ENCODE measurements at places on chromosomes 4 and X.
A peak's percentile ranks its signal among the peaks of the same experiment; 100 is the strongest.

- DNase-seq: peak; percentile 35
These were observed 223.8 kb upstream of the PSAPL1 start for GRCh38 chr4:7658341-7659204.

DNA sequence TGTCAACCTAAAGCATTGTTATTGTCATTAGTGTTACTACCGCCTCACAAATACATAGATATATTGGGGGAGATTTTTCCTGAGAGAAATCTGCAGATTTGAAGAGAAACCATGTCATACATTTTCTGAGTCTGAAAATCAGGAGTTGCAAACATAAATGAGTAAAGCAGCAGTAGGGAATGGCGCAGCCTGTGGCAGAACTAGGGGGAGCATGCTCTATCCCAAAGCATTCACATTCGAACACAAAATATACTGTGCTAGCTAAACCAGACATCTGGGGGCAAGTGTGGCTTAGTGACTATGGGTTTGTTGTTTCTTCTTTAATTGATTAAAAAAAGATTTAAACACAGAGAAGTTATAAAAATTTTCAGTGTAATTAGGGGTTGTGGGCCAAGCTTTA is 83.2 kb downstream of the CPE start:
- no peak for DNase-seq

GRCh38 chr4:187666034-187666433 is 329.5 kb upstream of the ZFP42 start:
- DNase-seq: no peak

DNA sequence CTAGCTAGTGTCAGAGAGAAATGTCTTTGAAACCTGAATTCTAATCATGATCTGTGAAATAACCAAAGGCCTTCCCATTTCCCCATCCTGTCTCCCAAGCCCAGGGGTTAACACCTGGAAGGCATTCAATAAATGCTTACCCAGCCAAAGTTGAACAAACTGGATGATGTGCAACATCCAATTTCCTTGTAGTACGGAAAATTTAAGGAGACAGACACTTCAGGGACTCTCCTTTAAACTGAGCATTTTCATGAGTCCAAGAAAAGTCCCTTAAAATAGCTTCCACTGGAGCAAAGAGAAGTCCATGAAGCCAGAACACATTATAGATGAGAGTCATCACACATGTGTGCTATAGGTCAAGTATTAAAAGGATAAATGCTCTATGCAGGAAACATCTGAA is 271.2 kb downstream of the RAB28 start:
- DNase-seq: no peak

GRCh38 chr4:73034896-73035295 is 34.6 kb downstream of the COX18 start:
- DNase-seq: no peak

GRCh38 chr4:86957215-86957614 is 22.4 kb downstream of the AFF1 start:
- DNase-seq: no peak

GRCh38 chr4:85829276-85830051 is 354.5 kb downstream of the ARHGAP24 start:
- no peak for DNase-seq

- DNase-seq: peak; percentile 61
These were observed 701 bp upstream of the BCOR start for GRCh38 chrX:40098264-40099054.

DNA sequence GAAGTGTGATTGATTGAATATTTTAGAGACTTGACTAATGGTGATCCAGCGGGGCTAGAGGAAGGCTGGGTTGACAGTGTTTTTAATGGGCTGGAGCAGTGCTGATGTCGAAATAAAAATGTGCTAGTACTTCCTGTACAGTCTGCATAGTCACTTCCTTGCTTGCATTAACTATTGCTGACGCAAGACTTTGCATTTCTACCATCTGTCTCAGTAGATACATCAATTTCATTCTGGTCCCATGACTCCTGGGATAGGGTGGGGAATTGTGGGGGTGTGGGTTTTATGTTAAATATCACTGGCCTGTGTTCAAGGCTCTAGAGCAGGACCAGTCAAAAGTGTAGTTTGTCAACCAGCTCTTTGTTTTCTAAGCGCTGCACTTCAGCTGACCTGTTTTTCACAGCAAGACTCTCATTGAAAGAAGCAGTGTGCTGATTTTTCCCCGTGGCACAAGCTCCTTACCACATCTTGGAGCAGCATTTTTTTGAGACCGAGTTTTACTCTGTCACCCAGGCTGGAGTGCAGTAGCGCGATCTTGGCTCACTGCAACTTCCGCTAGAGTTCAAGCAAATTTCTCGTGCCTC is 35.2 kb upstream of the PHEX start:
- no peak for DNase-seq

GRCh38 chr4:48944252-48944651 is 37.7 kb upstream of the OCIAD2 start:
- DNase-seq: no peak

DNA sequence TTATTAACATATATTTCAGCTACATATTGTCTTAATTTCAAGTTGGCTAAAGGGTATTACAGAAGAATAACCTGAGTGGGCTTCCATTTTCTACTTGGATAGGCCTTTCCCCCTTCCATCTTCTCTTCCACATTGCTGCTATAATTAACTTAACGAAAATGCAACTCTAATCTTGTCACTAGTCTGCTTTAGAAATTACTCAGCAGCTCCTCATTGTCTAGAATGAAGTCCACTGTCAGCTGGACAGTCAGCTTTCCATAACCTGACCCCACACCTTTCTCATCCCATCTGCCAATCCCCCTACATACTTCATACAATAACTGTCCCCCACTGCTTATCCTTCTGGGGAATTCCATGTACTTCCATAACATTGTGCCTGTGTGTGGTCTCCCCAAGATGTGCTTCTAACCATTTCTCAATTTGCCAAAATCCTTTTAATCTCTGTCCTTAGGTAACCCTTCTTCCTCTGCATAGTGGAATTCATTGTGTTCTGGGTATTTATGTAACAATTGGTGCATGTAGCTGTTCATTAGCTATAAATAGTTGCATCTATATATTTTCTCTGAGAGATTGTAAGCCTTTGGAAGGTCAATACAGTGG is 4.8 kb downstream of the MND1 start:
- DNase-seq: no peak

DNA sequence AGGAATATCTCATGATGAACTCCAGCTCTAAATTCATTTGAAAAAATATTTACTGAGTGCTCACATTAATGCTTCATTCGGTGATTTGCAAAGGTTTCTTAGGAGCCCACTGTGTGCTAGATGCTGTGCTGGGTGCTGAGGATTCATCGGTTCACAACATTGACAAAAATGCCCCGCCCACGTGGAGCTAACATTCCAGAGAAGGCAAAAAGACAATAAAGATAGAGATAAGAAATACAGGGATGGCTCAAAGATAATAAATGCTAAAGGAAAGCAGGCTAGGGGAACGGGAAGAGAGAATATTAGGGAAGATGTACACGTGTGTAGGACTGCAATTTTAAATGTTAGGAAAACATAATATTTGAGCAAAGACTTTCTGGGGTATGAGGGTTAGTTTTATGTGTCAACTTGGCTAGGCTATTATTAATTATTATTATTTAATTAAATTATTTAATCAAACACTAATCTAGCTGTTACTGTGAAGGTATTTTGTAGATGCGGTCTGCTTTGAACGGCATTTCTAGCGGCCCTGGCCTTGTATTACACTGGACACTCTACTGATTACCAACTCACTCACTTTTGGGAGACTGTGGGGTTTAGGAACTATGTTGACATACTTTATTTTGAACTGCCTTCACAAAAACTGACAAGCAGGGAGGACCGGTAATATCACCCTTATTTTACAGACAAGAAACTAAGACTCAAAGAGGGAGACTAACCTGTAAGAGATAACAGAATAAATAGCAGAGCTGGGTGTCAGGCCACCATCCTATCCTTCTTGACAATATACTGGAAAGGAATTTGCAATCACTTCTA is 61.9 kb upstream of the IRF2 start:
- DNase-seq: no peak

GRCh38 chr4:108170631-108171338 is 2.1 kb upstream of the LEF1 start:
- no peak for DNase-seq

- no peak for DNase-seq
These were observed 27.8 kb downstream of the TAF1 start for GRCh38 chrX:71393919-71394318.

DNA sequence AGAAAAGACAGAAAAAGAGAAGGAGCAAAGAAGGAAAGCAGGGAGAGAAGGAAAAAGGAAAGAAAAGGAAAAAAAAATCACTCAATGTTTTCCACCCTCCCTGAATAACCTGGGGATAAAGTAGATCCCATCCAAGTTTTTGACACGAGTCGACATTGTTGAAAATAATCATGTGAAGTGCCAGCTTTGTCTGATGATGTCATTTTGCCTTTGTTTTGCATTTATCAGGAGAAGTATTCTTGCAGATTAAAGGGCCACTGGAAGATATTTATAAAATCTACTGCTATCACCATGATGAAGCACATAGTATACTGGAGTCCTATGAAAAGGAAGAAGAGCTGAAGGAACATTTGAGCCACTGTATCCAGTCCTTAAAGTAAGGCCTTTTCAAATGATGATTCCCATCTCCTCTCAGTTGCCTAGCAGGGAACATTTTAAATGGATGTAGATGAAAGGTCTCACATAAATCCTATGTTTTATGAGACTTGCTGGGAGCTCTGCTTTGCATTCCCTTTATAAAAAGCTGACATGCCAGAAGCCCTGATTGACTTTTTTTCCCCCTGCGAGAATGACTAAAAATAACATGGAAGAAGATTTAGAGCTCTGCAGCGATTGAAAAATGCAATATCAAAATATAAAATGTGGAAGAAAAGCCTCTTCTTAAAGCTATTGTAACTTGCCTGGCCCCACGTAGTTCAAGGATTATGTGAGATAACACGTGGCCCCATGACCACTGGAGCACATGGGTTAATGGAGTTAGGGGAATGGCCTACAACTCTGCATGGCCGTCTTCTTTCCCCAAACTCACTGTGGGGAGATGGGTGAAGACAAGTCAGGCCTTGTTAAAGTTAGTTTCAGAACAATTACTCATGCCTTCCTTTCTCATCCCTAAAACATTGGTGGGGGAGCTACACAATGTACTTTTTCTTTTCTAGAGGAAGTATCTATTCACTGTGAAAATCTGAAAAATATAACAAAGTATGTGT is 77.5 kb downstream of the INTS12 start:
- no peak for DNase-seq

DNA sequence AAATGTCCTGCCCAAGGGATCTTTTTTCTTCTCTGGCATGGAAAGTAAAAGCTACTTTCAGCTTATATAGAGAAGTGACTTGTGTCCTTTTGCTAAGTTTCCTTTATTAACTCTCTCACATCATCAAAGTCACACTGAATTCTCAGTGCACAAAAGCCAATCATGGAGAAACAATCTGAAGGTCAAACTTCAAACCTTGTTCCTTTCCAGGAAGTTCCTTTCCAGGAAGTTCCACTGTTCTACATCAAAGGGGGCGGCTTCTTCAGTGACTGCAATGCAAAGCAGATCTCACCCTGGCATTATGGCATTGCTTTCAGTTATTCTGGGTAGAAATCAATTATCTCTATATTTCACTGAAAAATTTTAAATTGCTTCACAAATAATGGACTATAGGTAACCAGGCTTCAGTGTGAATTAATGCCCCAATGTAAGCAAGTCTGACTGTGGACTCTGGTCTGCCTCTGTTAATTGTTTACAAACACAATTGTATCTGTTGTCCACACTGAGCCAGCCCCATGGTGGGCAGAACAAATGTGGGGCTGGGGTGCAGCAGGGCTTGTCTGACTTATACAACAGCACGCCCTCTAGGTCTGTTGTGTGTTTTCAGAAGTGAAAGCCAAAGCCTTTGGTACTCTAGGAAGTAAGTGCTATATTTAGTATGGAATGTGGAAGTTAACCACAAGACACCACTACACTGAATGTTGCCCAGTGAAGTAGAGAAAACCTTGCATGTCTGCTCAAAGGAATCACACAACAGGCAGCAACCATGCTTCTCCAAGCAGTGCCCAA is 98.8 kb downstream of the CDS1 start:
- no peak for DNase-seq

DNA sequence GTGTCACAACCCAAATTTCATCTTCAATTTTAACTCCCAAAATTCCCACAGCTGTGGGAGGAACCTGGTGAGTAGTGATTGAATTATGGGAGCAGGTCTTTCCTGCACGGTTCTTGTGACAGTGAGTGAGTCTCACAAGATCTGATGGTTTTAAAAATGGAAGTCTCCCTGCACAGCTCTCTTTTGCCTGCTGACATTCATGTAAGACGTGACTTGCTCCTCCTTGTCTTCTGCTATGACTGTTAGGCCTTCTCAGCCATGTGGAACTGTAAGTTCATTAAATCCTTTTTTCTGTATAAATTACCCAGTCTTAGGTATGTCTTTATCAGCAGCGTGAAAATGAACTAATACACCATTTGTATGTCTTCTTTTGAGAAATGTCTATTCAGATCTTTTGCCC is 13.0 kb upstream of the BLTP1 start:
- DNase-seq: no peak

DNA sequence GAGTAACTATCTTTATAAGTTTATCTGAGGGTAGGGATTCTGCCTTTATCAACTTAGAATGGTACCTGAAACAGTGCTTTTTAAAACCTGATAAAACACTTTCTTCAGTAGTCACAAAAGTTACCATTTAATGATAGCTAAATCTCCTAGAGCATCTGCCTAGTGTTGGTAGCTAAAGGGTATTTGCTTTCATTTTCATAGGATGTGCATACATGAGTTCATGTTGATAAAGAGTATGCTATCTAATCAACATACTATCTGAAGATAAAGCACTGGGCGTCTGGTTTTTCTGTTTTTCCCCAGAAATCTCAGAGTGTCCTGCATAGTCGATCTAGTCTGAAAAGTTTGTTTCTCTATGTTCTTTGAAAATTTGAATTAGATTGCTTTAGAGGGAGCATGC is 75.1 kb downstream of the ADGRL3 start:
- DNase-seq: no peak

DNA sequence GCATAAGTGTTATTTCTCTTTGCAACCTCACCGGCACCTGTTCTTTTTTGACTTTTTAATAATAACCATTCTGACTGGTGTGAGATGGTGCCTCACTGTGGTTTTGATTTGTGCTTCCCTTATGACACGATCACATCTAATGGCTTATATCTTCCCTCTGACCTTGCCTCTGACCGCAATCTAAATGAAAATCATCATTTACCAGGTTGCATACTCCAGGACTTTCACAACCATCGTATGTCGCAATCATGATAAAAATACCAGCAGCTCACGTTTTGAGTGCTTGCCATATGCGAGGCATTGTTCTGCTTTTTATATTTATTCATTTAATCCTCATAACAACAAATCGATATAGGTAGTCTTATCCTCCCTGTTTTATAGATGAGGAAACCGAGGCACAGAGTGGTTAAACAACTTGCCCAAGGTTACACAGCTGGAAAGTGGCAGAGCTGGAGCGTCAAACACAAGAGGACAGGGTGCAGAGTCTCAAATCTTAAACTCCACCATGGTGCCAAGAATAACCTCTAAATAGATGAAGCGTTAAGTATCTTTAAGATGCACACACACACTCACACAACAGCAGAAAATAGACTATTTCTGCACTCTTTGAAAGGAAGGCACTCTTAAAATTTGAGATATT is 102.2 kb downstream of the SEL1L3 start:
- DNase-seq: no peak

All from NCI-H526 (cell line).